Transverse colon (tissue), 4 donors: ENCODE measurements at places on chromosomes 6 and 20. TPM values are rescaled to one million over a fixed set of nuclear protein-coding genes. Genes with fewer than 3 reads are reported as not detected.

Gene HTR1B
- not detected for total RNA-seq

GRCh38 chr6:158687506-158687905 lies 37.7 kb downstream of the SYTL3 start:
- DNase-seq: no peak

GRCh38 chr6:158445426-158446085 lies 114.3 kb upstream of the TMEM181 start:
- no peak for DNase-seq

GRCh38 chr6:84772428-84773132 lies 8.2 kb upstream of the TBX18 start:
- no peak for DNase-seq

Gene SOBP
- 15.9 TPM for total RNA-seq

DNA sequence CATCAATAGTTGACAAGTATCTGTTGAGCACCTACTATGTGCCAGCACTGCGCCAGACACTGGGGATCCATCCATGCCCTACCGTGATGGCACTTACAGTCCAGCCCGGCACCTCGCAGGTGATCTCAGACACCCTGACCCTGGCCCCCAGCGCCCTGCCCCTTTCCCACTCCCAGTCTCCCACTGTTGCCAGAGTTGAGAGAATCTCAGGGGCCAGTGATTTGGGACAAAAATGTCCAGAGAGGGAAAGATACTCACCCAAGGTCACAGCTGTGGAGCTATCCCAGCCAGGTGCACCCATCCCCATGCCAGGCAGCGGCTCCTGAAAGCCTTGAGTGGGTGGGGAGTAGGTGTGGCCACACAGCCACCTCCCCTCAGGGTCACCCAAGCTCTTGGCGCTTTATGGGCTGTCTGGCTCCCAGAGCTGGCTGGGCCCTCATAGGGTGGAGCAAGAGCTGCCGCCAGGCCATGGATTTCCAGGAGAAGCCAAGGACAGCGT lies 3.3 kb downstream of the PI16 start:
- no peak for DNase-seq

DNA sequence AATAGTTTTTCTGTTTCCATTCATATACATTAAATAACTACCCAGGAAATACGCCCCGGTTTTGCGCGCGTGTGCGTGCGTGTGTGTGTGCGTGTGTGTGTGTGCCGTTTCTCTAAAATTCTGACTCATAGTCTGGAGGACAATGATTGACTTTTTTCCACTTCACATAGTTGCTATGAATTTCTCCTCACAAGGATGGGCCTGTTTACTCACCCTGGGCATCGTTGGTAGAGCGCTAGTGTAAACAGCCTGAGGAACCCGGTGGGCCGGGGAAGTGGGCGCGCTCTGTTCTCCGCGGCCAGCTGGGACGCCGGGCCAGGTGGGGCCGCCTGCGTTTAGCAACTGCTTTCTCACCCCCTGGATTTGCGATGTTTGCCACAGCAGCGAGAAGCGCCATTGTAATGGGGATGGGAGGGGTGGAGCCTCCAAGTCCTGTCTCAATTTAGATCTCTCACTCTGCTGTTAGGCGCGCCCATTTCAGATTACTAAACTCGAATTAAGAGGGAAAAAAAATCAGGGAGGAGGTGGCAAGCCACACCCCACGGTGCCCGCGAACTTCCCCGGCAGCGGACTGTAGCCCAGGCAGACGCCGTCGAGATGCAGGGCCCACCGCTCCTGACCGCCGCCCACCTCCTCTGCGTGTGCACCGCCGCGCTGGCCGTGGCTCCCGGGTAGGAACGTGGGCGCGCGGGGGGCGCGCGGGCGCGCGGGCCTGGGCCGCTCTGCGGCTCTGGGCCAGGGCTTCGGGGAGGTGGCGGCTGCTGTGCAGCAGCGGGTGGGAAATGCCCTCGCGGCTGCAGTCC lies at the start of gene CD109:
CD109 (plus strand) TSS at position 585 of the 803 bp plus-strand sequence; CDS start at position 598, 13 bp downstream.
- DNase-seq: peak; percentile 11
